Aortic smooth muscle cell (primary cell): ENCODE measurements at places on chromosomes 5 and 9. TPM values are rescaled to one million over a fixed set of nuclear protein-coding genes. Genes with fewer than 3 reads are reported as not detected.

SLC34A1 gene
- total RNA-seq = not detected in 2 replicates

UQCRQ gene
- total RNA-seq = 138 and 186 TPM in 2 replicates

CCDC180 gene
- total RNA-seq = 2.7 and 4.5 TPM in 2 replicates

RNF14 gene
- total RNA-seq = 76.2 and 91.0 TPM in 2 replicates

OGN gene
- total RNA-seq = 2.0 and 16.8 TPM in 2 replicates

BHMT gene
- under 0.01 TPM in 1 of 2 replicates, not detected in the other for total RNA-seq

PROB1 gene
- 0.31 and 0.40 TPM in 2 replicates for total RNA-seq

GABRA1 gene
- total RNA-seq = under 0.01 TPM in 2 replicates

SLC25A2 gene
- total RNA-seq = 0.13 and 0.31 TPM in 2 replicates

GABBR2 gene
- total RNA-seq = 0.12 and 0.13 TPM in 2 replicates
